ENCODE measurements at places on chromosomes 1 and 21.
A peak's percentile ranks its signal among the peaks of the same experiment; 100 is the strongest.

- peak; percentile 43 for DNase-seq
Observed at GRCh38 chr1:203504400-203505250, 10.7 kb downstream of the OPTC start.

- DNase-seq, result peak; percentile 81
Observed at GRCh38 chr1:203480525-203481084, 5.0 kb downstream of the PRELP start.

GRCh38 chr1:178660461-178660860 is 64.6 kb upstream of the RALGPS2 start:
- DNase-seq, result no peak

DNA sequence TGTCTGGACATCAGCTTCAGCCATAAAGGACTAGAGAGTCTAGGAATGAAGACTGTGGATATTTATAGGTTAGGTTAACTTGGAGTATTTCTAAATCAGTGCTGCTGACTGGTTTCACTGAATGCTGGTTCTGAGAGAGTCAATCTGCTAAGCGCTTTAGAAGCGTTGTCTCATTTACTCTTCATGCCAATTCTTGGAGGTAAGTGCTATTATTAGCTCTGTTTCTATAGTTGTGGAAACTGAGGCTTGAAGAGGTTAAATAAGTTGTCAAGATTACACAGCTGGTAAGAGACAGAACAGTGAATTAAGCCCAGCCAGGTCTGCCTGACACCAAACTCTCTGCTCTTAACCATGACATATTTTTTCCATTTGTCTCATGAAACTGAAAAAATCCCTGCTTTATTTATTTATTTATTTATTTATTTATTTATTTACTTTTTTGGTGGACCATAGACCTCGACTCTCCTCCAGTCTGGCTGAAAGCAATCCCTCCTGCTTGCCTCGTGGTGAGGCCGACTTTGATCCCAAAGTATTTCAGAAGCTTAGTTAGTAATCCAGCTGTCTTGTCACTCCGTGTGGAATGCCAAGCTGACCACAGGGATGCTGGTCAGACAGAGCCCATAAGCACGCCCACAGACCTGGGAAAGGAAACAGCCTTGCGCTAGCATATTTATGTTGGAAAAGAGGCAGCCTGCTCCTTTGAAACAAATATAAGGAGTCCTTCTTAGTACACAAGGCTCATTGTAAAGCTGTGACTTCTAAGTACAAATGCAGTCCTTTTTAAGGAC is 16.9 kb downstream of the NTMT2 start:
- DNase-seq, result peak; percentile 72

- no peak for DNase-seq
Observed at GRCh38 chr1:29519788-29520110, 283.4 kb downstream of the PTPRU start.

DNA sequence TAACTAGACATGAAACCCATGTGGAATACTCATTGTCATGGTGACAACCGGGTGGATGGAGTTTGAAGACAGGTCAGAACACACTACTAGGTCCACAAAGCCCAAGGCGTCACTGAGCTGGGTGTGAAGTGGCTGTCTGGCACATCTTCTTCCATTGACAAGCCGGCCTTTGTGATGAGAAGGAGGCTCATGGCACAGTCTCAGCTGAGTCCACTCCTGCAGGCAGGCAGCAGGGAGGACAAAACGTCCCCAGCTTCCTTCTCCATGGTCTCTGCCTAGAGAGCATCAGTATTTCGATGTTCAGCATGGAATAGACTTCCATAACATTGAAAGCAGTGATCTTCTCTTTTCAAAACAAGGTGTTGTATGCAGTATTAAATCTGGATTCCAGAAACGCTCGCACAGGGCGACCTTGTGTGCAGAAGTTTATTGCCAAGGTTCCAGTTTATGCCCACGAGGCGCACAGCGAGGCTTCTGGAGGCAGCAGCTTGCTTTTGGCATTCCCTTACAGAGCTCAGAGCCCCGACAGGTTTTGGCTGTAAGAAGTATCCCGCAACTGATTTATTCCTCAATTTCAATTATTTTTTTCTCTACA is 104.2 kb downstream of the SIM2 start:
- DNase-seq, result no peak

GRCh38 chr1:231750818-231751362 is 124.3 kb downstream of the DISC1 start:
- no peak for DNase-seq

GRCh38 chr1:213060836-213061235 is 9.8 kb downstream of the RPS6KC1 start:
- DNase-seq, result no peak

GRCh38 chr1:96236156-96236739 is 485.3 kb upstream of the PTBP2 start:
- DNase-seq, result peak; percentile 29

- DNase-seq, result no peak
Observed at GRCh38 chr1:199173356-199173755, 534.5 kb downstream of the PTPRC start.

- no peak for DNase-seq
Observed at GRCh38 chr1:2981388-2981787, 39.9 kb upstream of the ACTRT2 start.

DNA sequence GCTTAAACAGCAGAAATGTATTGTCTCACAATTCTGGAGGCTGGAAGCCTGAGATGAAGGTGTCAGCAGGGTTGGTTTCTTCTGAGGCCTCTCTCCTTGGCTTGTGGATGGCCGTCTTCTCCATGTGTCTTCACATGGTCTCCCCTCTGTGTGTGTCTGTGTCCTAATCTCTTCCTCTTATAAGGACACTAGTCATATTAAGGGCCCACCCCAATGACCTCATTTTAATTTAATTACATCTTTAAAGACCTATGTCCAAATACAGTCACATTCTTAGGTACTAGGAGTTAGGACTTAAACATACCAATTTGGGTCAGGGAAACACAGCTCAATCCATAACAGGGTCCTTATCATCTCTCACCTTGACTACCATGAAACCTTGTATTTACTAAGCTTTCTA is 14.8 kb upstream of the OLIG2 start:
- DNase-seq, result no peak

DNA sequence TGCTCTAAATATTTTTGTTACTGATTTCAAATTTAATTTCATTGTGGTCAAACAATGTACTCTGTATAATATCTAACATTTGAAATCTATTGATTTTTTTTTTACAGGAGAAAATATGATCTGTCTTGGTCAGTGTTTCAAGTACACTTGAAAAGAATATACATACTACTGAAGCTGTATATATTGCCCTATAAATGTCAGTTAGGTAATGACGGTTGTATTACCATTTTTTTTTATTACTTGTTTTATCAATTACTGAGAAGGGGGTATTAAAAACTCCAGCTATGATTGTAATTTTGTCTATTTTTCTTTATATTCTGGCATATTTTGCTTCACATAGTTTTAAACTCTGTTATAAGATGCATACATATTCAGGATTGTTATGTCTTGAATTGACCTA is 59.7 kb upstream of the CACHD1 start:
- no peak for DNase-seq

GRCh38 chr1:89535537-89535936 is 10.9 kb downstream of the LRRC8B start:
- no peak for DNase-seq

GRCh38 chr1:226021401-226021800 is 22.3 kb upstream of the SDE2 start:
- DNase-seq, result no peak

DNA sequence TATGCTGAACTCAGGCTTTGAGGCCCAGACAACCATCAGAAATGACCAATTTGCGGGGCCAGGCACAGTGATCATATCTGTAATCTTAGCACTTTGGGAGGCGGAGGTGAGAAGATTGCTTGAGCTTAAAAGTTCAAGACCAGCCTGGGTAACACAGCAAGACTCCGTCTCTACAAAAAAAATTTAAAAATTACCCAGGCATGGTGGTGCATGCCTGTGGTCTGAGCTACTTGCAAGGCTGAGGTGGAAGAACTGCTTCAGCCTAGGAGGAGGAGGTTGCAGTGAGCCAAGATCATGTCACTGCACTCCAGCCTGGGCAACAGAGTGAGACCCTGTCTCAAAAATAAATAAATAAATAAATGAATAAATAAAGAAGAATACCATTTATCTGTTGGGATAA is 156.5 kb downstream of the EIF4G3 start:
- no peak for DNase-seq

DNA sequence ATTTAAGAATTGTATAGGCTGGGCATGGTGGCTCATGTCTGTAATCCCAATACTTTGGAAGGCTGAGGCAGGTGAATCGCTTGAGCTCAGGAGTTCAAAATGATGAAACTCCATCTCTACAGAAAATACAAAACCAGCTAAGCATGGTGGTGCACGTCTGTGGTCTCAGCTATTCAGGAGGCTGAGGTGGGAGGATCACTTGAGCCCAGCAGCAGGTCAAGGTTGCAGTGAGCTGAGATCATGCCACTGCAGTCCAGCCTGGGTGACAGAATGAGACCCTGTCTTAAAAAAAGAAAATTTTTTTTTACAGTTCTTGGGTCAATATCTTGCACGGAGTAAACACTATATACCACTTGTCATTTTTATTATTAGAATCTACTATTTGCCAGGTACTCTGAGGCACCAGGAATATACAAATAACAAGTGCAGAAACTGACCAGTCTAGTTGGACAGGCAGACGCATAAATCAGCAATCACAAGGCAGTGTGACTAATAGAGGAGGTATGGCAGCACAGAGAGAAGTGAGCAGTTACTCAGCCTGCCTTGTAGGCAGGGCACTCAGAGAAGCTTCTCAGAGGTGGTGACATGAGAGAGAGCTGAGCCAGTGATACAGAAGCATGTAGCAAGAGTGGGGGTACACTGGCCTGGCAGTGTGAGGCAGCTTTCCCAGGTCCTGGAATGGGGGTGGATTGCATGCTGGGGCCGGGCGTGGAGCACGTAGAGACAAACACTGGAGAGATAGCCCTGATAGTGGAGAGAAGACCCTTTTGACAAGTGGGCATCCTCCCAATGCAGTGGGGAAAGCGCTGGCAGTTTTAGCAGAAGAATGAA is 8.0 kb downstream of the PHLDA3 start:
- peak; percentile 82 for DNase-seq

DNA sequence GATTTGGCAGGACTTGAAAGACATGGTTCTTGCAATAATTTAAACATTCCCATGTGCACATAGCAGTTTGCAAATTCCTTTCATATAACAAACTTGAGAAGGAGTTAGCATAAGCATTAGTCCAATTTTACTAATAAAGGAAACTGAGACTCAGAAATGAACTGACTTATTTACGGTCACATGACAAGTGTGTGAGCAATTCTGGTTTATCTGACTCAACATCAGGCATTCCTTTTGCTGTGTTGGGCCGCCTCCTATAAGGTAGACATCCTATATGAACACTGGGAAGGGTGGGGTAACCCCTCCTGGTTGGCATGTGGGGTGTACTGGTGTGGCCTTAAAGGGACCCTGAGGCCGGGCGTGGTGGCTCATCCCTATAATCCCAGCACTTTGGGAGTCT is 8.5 kb upstream of the CPT2 start:
- DNase-seq, result no peak

DNA sequence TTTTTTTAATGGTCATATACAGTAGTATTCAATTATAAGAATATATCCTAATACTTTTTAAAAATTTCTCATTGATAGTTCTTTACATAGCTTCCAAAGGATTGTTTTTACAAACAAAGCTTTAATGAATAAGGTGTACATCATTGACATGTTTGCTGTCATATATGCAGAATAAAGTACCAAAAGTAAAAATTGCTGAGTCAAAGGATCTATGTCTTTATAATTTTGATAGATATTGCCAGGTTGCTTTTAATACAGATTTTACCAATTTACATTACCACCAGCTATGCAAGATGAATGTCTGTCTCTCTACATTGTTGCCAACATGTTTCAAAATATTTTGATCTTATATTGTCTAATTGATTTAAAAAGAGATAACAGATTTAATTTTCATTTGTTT is 173.9 kb upstream of the FAM78B start:
- DNase-seq, result no peak

All from fibroblast of skin of left biceps (primary cell).